ENCODE measurements at places on chromosomes 7 and 10.

GRCh38 chr7:29853072-29853471, 46.8 kb downstream of the WIPF3 start:
- DNase-seq, result no peak

- no peak for DNase-seq
Observed at GRCh38 chr7:45118292-45118691, 6.8 kb upstream of the TBRG4 start.

DNA sequence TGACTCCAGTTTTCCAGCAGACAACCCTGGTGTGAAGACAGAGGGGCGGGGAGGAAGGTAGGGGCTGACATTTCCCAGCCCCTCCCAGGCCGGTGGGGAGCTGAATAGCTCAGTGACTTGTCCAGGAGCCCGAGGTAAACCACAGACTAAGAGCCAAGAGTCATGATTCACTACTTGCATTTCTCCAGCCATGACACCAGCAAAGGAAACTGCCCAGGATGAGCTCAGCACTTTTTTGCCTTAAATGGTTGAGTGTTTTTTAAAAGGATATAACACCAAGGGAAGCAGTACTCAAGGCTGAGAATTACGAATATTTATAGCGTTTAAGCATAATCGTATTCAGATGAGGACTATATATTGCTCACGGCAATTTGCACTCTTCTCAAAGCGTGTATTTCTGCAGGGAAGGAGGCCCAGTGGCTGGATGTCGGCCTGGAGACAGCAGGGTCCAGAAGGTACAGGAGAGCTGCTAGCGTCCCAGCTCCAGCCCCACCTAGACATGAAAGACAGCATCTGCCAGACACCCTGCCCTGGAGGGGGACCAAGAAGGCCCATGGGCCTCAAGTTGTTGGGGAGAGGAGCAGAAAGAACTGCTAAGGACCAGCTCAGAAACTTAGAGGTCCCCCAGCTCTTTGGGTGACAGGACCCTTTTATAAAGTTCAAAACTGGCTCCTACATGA, 141.4 kb downstream of the GRID1 start:
- DNase-seq, result no peak

GRCh38 chr7:148275359-148275890, 315.1 kb upstream of the C7orf33 start:
- DNase-seq, result no peak

DNA sequence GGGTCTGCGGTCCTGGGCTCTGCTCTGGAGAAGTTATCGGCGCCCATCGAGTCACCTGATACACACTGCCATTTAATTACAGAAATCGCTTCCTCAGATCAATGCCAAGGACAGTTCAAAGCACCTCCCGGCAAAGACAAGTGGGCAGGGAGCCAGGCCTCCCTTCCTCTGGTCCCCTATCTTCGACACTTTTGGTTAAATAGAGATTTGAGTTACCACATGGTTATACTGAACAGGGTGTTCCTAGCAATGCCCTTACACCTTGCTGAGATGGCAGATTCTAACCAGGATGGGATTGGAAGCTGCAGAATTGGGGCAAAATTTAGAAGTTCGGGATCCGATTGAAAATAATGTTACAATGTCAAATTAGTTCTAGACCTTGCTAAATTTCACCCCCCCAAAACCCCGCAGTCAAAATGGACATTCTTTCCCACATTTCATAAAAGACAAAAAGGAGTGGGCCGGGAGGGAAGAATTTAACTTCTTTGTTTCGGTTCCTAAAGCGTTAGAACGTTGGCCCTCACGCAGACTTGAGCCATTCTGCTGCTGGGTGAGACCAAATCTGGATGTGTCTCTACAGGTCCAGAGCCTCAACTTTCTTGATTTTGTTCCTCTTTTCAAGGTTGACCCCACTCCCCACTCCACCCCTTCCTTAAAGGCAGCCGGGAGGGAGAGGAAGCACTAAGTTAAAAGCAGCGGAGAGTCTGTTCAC, 2.2 kb upstream of the DLX5 start:
- no peak for DNase-seq

GRCh38 chr7:35336444-35336843, 82.5 kb upstream of the TBX20 start:
- DNase-seq, result no peak

DNA sequence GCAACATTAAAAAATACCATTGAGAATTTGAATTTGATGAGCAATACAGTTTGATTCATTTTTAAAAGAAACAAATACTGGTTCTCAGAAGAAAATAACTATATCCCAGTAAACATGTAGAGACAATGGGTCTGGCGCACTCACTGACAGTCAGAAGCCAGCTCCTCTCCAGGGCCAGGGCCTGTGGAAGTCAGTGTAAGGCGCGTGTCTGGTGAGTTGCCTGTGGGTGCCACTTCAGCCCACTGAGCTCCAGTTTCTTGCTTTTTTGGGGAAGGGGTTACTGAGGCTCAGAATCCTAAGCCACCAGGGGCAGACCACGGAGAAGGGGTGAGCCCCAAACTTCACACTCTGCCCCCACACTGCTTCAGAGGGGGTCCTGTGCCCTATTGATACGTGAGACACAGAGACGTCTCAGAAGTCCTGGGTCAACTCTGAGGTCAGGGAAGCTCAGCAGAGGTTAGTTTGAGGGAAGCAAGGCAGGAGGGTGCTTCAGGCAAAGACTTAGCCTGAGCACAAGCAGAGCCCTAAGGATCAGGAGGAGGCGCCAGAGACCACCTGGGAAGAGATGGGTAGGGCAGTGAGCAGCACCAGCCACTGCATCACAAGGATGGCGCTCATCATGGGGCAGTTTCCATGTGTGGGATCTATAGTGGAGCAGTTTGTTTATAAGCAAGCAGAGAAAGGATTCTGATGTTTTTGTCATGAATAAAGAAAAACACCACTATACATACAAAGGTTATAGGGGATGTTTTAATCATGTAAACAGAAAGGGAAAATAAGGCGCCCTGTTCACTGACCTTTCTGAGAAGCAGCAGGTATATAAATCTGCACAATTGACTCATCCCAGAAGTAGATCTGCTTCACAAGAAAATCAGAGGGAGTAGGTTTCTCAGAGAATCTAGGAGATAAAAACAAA, 95.7 kb downstream of the PKD1L1 start:
- DNase-seq, result no peak

- peak; percentile 61 for DNase-seq
Observed at GRCh38 chr7:151351967-151352366, 10.4 kb downstream of the NUB1 start.

GRCh38 chr7:6284461-6285360, 12.3 kb upstream of the CYTH3 start:
- no peak for DNase-seq

- no peak for DNase-seq
Observed at GRCh38 chr10:98224996-98225395, 43.0 kb downstream of the LOXL4 start.

DNA sequence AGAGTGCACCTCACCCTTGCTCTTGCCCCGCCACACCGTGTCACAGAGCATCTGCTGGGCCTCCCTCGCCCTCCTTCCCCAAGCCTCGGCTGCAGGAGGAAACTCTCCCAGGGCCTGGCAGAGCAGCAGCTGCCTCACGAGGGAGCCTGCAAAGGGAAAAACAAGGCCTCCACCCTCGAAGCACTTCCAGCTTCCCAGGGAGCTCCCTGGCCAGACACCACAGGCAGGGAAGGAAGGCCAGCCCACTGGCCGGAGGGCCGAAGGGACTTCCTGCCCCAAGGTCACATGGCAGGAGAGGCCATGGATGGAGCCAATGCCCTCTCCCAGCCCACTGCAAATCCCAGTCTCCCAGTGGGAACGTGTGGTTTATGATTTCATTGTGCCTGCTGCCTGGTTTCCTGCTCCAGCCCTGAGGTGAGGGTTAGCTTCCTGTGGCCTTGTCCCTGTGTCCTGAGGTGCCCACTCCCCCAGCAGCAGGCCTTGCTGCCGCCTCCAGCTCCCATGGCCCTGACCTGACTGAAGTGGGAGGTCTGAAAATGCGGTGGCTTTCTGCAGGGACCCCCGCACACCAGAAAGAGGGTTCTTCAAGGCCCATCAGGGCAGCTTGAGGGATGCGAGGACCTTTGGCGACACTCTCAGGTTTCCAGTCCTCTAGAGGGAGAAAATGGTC, 100.5 kb upstream of the PPIF start:
- DNase-seq, result no peak

GRCh38 chr10:113111900-113112853, 162.1 kb downstream of the TCF7L2 start:
- DNase-seq, result no peak

- no peak for DNase-seq
Observed at GRCh38 chr10:132639470-132639869, 101.9 kb downstream of the INPP5A start.

GRCh38 chr10:101310529-101311184, 43.3 kb upstream of the BTRC start:
- DNase-seq, result no peak

DNA sequence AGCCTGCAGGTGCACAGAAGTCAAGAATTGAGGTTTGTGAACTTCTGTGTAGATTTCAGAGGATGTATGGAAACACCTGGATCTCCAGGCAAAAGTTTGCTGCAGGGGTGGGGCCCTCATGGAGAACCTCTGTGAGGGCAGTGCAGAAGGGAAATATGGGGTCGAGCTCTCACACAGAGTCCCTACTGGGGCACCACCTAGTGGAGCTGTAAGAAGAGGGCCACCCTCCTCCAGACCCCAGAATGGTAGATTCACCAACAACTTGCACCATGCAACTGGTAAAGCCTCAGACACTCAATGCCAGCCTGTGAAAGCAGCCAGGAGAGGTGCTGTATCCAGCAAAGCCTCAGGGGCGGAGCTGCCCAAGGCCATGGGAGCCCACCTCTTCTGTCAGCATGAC, 205.8 kb downstream of the CCSER2 start:
- no peak for DNase-seq

DNA sequence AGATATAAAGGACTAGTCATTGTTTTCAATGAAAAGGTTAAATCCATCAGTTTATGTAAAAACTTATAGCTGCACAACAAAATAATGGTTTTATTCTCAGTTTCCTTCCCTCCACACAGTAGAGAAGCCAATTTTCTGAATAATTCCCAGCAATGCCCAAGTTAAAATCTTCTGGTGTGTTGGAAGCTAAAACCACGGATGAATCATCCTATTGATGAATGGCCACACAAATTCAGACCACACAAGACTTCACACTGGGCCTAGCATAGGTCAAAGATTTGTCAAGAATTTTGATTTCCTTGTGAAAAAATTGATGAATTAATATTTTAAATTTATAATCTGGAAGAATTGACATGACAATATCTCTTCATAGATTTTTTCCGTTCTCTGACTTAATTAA, 617.6 kb downstream of the INHBA start:
- DNase-seq, result no peak

DNA sequence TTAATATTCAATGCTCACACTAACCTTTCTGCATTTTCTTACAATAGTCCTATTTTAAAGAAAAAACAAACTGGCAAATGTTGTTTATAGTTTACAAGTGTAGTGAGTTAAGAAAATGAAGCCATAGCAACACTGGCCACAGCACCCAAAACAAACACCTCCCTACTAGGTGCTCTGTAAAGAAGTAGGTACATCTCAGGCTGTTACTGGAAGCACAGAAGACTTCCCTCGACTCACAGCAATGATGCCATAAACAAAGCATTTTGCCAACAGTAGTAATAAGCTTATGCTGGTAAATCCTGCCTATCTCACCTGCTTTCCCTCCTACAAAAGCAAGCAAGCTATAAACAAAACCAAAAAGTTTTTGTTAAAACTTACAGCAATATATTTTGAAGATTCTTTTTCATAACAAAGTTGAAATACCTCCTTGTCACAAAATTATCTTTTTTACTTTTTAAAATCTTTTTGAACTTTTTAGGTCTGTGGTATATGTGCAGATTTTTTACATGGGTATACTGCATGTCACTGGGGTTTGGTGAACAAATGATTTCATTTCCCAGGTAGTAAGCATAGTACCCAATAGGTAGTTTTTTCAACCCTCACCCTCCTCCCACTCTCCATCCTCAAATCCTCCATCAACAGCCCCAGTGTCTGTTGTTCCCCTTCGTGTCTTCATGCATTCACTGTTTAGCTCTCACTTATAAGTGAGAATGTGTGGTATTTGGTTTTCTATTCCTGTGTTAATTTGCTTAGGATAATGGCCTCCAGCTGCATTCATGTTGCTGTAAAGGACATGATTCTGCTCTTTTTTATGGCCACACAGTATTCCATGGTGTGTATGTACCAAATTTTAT, 28.4 kb downstream of the COA1 start:
- DNase-seq, result no peak

DNA sequence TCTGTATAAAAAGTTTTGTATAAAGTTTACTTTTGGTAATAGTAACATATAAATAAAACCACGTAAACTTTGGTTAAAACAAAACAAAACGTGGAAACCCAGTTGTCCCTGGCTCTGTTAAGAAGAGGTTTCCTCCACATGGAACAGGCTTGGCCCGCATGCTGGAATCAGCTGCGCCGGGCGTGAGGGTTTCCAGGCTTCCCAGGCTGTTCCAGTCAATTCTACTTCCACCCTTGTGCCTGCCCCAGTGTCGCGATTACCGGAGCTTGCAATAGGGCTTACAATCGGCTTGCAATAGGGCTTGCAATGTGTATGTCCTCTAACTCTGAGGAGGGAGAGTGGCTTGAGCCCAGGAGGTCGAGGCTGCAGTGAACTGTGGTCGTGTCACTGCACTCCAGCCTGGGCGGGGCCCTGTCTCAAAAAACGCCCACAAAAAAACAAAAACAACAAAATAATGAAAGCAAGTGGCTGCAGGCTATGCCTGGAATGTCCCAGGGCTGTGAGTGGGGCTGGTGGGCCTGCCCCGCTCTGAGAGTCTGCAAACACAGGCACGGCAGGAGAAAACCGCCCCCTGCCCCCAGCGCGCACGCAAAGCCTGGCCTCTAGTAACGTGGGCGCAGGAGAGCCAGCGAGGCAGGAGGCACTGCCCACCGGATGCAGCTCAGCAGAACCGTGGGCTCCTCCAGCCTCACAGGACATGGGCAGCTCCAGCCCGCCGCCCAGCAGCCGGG, 16.3 kb downstream of the CYP2W1 start:
- no peak for DNase-seq

GRCh38 chr7:66176914-66177313, 28.2 kb upstream of the TPST1 start:
- DNase-seq, result no peak

DNA sequence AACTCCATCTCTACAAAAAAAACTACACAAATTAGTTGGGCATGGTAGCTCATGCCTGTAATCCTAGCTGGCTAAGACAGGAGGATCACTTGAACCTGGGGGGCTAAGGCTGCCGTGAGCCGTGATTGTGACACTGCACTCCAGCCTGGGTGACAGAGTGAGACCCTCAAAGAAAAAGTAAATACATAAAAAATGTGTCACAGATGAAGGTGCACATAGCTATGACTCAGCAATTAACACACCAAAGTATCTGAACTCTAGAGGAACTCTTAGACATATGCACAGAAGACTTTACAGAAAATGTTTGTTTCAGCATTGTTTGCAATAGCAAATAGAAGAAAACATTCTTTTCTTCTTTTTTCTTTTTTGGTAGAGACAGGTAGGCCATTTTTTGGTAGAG, 8.3 kb downstream of the C10orf62 start:
- no peak for DNase-seq

DNA sequence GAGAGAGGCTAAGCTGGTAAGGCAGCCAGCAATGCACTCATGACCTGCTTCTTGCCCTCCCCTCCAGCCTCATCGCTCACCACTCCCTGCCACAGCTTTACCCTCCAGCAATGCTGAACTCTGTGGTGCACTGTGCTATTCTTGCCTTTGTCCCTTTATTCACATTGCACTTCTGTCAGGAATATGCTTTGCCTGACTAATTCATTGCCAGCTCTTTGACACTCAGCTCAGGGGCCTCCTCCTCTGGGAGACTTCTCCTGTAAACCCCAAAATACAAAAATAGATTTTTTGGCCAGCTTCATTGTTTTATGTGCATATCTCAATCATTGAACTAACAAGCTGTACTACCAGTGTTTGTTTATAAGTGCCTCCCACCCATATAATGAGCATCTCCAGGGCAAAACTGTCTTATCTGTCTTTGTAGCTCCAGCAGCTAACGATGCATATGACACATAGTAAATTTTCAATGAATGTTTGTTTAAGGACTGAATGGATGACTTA, 8.2 kb downstream of the CNNM1 start:
- no peak for DNase-seq
